MV-4-11 (cell line): ENCODE measurements at places on chromosomes 5 and 9.
A peak's percentile ranks its signal among the peaks of the same experiment; 100 is the strongest.

GRCh38 chr9:84812847-84813246 lies 143.3 kb downstream of the NTRK2 start:
- no peak for DNase-seq

GRCh38 chr9:37407468-37407867 lies 15.0 kb upstream of the GRHPR start:
- DNase-seq: peak; percentile 22

DNA sequence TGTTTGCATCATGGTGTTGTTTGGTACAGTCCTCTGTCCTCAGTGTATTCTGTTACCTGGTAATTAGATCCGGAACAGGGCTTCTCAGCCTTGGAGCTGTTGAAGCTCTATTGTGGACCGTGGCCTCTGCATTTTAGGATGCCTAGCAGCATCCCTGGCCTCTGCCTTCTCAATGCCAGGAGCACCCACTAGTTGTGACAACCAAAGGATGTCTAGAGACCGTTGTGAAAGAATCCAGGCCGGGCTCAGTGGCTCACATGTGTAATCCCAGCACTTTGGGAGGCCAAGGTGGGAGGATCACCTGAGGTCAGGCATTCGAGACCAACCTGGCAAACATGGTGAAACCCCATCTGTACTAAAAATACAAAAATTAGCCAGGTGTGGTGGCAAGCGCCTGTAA lies 159.6 kb downstream of the CACNA1B start:
- no peak for DNase-seq

- DNase-seq: no peak
These were observed 26.9 kb upstream of the CNOT6 start for GRCh38 chr5:180467028-180467975.

- DNase-seq: peak; percentile 83
These were observed at the start of gene CAST for GRCh38 chr5:96661855-96662724. Gene CAST (plus strand): TSS chr5:96662376. CDS start chr5:96662423, 47 bp downstream.

DNA sequence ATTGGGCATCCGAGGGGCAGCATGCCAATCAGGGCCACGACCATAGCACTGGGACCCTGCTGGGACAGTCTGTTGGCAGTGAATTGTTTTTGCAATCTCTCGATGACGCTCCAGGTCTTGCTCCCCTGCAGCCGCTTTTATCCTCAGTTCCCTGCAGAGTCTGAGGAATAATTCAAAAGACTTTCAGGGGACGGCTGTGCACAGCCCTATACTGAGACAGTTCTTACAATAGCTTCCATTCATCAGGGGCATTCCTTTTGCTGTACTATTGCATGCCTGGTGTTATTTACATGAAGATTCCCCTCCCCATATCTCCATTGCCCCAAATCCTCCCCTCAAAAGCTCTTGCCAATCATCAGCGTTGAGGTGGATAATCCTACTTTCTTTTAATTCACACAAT lies 163.3 kb upstream of the WWC1 start:
- DNase-seq: no peak

- no peak for DNase-seq
These were observed 19.1 kb downstream of the GLRA1 start for GRCh38 chr5:151905557-151905961.

DNA sequence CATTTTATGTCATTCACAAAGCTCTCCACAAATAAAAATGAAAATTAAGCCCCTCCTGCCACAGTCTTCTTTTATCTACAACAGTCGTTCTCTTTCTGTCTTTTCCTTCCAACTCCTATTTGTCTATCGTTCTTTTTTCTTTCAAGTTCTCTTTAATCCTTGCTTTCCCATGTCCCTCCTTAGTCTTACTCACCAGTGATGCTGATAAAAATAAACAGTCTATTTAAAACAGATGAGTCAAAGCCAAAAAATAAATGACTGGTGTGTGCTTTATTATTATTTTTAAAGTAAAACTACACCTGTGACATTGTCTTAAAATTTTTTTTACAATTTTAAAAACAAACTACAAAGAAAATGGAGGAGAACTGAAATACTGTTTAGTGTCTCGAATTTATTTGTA lies 137.1 kb upstream of the TMEM161B start:
- no peak for DNase-seq

DNA sequence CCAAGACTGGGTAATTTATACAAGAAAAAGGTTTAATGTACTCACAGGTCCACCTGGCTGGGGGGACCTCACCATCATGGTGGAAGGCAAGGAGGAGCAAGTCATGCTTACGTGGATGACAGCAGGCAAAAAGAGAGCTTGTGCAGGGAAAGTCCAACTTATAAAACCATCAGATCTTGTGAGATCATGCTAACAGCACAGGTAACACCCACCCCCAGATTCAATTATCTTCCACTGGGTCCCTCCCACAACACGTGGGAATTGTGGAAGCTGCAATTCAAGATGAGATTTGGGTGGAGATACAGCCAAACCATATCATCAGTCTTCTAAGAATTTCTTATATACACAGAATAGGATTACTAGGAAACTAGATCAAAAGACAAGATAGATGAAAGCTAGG lies 555.6 kb downstream of the PRR16 start:
- DNase-seq: no peak

GRCh38 chr9:81690251-81690851 lies 1.0 kb upstream of the TLE1 start:
- DNase-seq: no peak

DNA sequence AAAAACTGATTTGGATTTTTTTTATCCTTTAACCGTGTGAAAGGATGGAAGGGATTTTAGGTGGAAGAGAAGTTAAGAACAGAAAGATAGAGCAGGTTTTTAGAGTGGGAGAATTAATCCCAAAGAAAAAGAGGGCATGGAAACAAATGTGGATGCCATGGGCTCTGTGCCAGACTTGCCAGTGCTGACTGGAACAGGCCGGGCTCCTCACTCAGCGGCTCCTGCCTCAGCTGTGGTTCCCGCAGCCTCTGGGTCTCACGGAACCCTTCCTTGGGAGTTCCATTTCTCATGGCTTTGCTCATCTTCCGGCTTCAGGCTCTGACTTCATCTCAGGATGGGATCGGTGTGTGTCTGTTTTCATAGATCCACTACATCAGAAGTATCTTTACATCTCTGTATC lies 30.4 kb upstream of the SLC2A8 start:
- no peak for DNase-seq

- no peak for DNase-seq
These were observed 84.5 kb upstream of the VCAN start for GRCh38 chr5:83387041-83387440.

GRCh38 chr5:1751026-1751863 lies 48.4 kb downstream of the MRPL36 start:
- DNase-seq: no peak

- no peak for DNase-seq
These were observed 6.6 kb downstream of the SLC36A3 start for GRCh38 chr5:151296974-151297373.

- DNase-seq: no peak
These were observed 381.1 kb upstream of the ACTBL2 start for GRCh38 chr5:57863661-57864060.

- DNase-seq: no peak
These were observed 198.1 kb downstream of the TSSK1B start for GRCh38 chr5:113236536-113237288.

DNA sequence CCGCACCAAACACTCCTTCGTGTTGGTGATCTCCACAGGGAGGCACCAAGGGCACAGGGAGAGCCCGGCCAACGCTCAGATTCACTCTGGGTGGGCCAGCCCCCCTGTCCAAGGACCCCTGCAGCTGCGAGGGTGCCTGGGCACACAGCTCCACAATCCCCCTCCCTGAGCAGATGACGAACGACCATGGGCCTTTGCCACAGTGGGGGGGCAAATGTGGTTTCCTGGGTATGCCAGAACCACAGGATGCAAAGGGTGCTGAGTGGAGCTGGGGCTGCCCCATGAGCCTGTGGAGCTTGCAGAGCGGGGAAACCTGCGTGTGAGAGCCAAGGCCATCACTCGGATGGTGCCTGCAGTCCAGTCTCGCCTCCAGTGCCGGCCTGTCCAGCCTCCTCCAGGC lies 31.0 kb downstream of the LPCAT1 start:
- DNase-seq: no peak

- no peak for DNase-seq
These were observed 173.8 kb upstream of the POC5 start for GRCh38 chr5:75891020-75891419.

GRCh38 chr9:94042516-94043360 lies 41.5 kb upstream of the PTPDC1 start:
- no peak for DNase-seq

DNA sequence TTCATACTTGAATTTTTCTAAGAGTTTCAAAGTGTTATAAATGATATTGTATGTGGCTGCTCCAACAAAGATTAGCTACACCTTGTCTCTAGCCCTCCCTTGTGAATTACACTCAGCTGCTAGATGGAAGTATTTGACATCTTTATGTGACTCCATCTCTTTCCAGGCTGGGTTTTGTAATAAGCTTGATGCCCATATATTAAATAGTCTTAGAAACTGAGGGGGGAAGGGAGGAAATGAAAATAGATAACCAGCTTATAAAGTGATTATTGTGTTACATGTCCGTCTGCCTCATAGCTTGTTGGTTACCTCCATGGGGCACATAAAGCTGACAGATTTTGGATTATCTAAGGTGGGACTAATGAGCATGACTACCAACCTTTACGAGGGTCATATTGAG lies 63.4 kb downstream of the CD180 start:
- no peak for DNase-seq

DNA sequence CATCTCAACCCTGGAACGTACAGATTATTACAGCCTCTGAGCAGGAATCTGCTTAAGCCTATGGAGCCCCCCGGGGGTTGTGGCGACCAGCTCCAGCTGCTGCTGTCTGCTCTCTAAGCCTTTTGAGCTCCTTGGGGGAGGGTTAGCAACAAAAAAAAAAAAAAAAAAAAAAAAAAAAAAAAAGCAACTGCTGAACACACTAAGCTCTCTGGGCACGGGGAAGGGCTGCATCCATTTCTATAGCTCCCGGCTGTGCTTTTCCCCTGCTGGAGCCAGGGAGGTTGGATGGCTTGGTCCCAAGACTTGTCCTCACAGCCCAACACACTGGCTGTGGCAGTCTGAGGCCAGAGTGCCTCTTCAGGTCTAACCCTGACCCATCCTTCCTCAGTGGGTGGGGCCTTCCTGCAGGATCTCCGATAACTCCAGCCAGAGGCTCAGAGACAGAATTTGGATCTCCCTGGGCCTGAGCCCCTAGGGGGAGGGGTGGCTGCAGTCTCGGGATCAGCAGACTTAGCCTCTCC lies 82.1 kb downstream of the FBN2 start:
- no peak for DNase-seq

DNA sequence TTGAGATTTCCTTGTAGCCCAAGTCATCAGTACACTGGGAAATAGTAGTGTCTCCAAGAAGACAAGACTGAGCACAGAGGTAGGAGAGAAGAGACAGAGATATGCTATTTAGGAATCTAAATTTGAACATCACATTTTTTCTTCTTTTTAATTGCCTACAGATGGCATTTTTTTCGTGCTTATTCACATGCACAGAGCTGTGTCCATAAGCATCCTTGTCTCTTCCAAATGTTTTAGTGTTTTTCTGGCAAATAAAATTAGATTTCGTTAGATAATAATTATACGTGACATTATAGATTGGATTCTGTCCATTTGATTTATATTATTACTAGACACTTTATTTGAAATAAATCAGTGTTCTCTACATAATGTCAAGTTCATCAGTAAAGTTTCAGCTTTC lies 80.9 kb downstream of the PRR16 start:
- DNase-seq: no peak

GRCh38 chr5:41891066-41891707 lies 13.0 kb upstream of the RIMOC1 start:
- DNase-seq: no peak

- DNase-seq: no peak
These were observed 80.7 kb downstream of the MVB12B start for GRCh38 chr9:126407114-126407870.

DNA sequence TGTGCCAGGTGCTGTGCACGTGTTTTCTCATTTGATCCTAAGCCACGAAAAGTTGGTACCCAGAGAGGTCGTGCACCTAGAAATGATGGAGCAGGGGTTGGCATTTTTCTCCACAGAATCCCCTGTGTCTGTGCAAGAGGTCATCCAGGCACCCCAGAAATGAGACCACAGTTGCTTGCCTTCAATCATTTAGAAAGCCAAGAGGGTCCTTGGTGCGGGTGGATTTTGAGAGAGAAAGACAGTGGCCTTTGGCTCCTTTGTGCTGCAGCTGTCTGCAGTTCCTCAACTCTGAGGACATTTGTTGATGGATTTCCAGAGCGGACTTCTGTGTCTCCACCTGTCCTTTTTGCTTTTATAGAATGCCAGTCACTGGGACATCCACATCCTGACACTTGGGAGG lies 33.8 kb upstream of the SPRY4 start:
- DNase-seq: no peak

DNA sequence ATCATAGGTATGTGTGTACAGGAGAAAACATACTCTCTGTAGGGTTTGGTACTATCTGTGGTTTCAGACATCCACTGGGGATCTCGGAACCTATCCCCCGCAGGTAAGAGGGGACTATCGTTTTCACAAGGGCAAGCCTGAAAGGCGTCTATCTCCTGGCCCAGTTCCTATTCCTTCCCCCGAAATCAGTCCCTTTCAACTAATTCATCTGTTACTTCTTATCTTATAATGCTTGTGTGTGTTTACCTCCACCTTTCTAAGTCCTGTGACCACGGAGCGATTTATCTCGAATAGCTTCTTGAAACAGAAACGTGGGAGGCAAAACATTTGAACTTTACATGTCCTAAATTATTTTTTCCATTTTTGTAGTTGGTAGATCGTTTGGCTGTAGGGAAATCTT lies 11.4 kb downstream of the ABO start:
- DNase-seq: no peak

GRCh38 chr9:88826771-88827181 lies 164.5 kb upstream of the S1PR3 start:
- DNase-seq: peak; percentile 90

DNA sequence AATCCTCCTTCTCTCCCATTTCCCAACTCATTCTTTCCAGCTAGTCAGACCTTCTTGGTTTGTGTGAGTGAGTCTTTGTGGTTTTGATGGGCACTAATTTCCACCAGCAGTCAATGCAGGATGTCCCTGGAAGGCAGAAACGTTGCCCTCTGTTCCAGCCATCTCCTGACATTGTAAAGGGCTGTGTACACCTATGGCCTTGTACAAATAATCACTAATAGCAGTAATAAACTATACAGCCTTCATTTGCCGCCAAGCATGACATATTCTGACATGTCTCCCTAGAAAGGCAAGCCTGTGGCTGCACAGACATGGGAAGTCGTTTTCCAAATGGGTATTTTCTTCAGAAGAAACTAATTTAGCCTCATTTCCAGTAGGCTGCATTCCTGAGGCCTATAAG lies 18.4 kb upstream of the DENND1A start:
- DNase-seq: no peak

GRCh38 chr9:16138561-16139491 lies 586.0 kb downstream of the CCDC171 start:
- DNase-seq: no peak

DNA sequence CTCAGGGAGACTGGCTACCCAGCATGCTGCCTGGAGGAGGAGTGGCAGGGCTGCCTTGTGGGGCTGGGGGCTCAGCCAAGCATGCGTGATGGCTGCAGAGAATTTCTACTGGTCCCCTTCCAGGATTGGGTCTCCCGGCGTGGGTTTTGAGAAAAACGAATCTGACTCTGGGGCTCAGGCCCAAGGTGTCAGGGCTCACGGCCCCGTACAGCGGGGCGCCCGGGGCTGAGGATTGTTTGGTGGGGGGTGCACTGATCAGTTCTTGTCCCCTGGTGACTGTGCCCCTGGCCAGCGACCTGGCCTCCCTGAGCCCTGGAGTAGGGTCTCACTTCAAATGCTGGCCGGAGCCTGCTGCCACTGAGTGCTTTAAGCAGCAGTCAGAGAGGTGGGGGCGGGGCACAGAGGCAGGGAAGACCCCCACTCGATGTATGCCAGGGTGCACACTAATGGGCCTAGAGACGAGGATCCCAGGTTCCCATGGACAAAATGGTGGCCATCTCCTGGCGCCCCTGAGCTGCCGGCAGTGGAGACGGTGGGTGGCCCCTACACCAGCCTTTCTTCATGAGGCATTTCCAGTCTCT lies 45.5 kb upstream of the RNU6ATAC start:
- DNase-seq: no peak
